ENCODE measurements at places on chromosomes 16 and 17. TPM values are rescaled to one million over a fixed set of nuclear protein-coding genes. Genes with fewer than 3 reads are reported as not detected.

DNA sequence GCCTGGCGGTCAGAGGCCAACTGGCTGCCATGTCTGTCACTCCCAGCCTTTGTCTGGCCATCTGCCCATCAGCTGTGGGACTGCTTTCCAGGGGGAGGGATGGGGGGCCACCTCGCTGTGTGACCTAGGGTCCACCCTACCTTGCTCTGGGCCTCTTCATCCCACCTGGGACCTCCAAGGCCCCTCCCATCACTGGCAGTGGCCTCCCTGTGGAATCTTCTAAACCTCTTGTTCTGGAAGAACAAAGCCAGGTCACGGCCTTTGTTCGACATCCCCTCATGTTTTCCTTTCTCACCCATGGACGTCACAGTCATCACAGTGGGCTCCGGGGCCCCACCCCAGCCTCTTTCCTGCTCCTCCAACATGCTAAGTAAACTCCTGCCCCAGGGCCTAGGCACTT lies 24.0 kb downstream of the SPNS2 start:
- DNase-seq, result no peak

DNA sequence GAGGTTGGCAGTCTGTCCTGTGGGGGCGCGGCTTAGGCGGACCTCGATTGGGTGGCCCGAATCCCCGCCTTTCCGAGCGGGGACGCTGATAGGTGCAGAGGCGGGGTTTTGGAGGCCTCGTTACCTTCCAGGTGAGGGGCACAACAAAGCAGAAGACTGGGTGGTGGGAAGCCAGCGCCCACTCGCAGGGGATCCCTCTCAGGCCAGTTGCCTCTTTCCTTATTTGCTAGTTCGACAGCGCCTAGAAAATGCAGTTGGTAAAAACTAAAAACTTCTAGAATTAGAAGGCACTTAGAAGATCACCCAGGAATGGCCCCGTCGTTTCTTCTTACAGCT lies 730 bp downstream of the KAT7 start:
- no peak for DNase-seq

DNA sequence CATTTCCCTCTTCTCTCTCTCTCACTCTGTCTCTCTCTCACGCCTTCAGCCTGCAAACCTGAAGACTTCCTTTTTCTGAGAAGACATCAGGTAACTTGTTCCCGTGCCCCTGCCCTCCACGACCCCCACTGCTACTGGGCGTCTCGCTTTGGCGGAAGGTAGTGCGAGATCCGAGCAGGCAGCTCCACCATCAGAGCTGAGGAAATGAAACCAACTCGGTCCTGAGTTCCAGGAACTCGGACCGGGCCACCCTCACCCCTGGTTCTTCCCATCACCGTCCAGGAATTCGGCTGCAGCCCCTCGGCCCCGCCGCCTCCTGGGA lies 585 bp downstream of the MLKL start:
- DNase-seq, result no peak

DNA sequence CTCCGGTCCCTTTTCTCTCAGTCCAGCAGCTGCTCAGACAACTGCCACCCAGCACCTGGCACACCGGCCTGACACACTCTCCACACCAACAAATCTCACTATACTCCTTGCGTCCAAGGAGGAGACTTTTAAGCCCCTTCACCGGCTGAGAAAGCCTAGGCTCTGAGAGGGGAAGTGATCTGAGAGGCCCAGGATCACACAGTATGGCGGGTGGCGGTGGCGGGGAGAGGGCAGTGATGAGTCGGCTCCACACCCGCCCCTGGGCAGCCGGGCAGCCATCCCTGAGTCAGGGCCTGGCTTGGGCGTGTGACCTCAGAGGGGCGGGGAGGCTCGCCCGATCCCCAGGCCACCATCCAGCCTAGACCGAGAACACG lies 569 bp downstream of the FLII start:
- peak; percentile 57 for DNase-seq

DNA sequence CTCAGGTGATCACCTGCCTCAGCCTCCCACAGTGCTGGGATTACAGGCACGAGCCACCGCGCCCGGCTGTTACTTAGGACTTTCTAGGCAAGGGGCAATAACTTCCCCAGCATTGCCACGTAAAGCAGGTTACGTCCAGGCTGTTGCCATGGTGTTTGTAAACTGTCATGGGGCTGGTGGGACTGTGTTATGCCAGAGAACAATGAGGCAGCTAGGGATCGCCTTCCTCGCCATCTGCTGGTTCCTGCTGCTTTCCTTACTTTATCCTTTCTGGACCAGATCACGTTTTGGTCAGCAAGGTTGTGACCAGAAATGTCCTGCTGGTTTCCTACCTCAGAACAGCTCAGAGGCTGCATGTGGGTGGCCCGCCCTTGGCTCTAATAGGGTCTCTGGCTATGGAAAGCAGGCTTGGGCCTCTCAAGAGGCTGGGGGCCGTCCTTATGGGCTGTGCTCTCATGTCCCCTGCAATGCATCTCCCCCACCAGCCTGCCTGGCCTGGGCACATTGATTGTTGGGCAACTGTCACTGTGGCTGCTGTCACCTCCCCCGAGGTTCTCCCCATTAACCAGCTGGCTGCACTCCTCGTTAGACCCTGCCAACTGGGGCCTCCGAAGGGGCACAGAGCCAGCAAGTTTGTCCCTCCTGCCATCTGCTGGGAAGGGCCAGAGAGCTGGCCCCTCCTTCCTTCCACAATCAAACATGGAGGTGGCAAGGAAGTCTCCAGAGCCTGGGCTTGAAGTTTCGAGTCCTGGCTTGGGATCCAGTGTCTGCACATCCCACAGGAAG lies 28.2 kb upstream of the ZC3H18 start:
- DNase-seq, result no peak

DNA sequence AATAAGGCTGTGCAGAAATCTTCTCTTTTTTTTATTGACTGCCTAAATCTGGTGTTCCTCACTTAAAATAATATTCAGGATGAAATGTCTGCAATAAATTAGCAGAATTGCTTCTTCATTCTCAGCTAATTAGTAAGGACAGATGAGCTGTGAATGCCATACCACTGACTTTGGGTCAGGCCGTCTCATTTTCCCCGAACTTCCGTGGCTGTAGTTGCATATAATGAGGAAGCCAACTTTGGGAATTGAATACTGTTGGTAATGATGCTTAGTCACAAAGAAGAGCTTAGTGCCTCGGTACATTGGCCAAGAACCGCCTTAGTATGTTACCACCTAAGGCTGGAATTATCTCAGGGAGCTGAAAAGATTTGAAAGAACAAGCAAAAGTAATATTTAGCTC lies 47.6 kb downstream of the NUP93 start:
- no peak for DNase-seq

HS3ST6 gene
- total RNA-seq, result 0.36 TPM

OR1F1 gene
- not detected for total RNA-seq

Measured in mesothelial cell of epicardium (in vitro differentiated cells).